ENCODE measurements at places on chromosomes 6 and 20. TPM values are rescaled to one million over a fixed set of nuclear protein-coding genes. Genes with fewer than 3 reads are reported as not detected.
A peak's percentile ranks its signal among the peaks of the same experiment; 100 is the strongest.

- H3K36me3 ChIP-seq, result no peaks in the 10 kb centered on the region
- H3K4me1 ChIP-seq, result no peaks in the 10 kb centered on the region
- no peak overlapping the region for H3K27ac ChIP-seq
- DNase-seq, result no peak
- no peak overlapping the region for H3K4me3 ChIP-seq
Measured at GRCh38 chr6:81735756-81736380, 16.6 kb downstream of the TENT5A start.

- H3K4me1 ChIP-seq, result no peaks in the 10 kb centered on the region
- H3K4me3 ChIP-seq, result no peak overlapping the region
- no peak for DNase-seq
- no peak overlapping the region for H3K27ac ChIP-seq
Measured at GRCh38 chr6:11025130-11025529, 19.0 kb downstream of the ELOVL2 start.

DNA sequence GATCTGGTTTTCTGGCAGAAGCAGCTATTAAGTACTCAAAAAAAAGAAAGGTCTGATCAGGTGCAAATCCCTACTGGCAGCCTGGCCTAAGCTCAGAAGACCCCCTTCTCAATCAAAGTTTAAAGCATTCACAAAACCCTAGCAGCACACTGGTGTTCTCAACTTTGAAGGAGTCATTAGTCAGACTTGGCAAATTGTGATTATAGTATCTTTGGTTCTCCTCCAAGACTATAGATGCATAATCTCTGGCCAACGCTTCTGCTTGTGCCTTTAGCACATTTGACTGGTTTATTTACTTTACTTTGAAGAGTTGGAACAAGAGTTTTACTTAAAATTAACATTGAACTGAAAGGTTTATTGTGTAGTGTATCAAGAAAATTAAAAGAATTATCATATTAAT is 248.9 kb downstream of the PTPRK start:
- no peaks in the 10 kb centered on the region for H3K4me1 ChIP-seq
- H3K36me3 ChIP-seq, result no peaks in the 10 kb centered on the region
- no peaks in the 10 kb centered on the region for H3K27me3 ChIP-seq
- no peak overlapping the region for H3K4me3 ChIP-seq

- H3K4me3 ChIP-seq, result no peak overlapping the region
- no peaks in the 10 kb centered on the region for H3K27me3 ChIP-seq
- DNase-seq, result no peak
- no peaks in the 10 kb centered on the region for H3K36me3 ChIP-seq
- no peak overlapping the region for H3K27ac ChIP-seq
Measured at GRCh38 chr20:44407402-44408184, 52.1 kb downstream of the HNF4A start.

GRCh38 chr20:64160526-64161355 is 3.5 kb upstream of the MYT1 start:
- no peak overlapping the region for H3K4me3 ChIP-seq
- peaks cover 16% of the 10 kb centered on the region for H3K27me3 ChIP-seq
- DNase-seq, result no peak
- no peaks in the 10 kb centered on the region for H3K4me1 ChIP-seq

GRCh38 chr20:23251779-23252178 is 98.8 kb upstream of the NXT1 start:
- H3K27ac ChIP-seq, result no peak overlapping the region
- H3K4me3 ChIP-seq, result no peak overlapping the region
- no peaks in the 10 kb centered on the region for H3K27me3 ChIP-seq
- DNase-seq, result no peak
- no peaks in the 10 kb centered on the region for H3K36me3 ChIP-seq
- H3K4me1 ChIP-seq, result no peaks in the 10 kb centered on the region

- no peaks in the 10 kb centered on the region for H3K36me3 ChIP-seq
- no peak overlapping the region for H3K4me3 ChIP-seq
- H3K4me1 ChIP-seq, result no peaks in the 10 kb centered on the region
Measured at GRCh38 chr6:40923326-40923725, 115.7 kb downstream of the UNC5CL start.

- H3K27ac ChIP-seq, result no peak overlapping the region
- no peak overlapping the region for H3K4me3 ChIP-seq
- H3K4me1 ChIP-seq, result peaks cover 3% of the 10 kb centered on the region
- no peaks in the 10 kb centered on the region for H3K36me3 ChIP-seq
Measured at GRCh38 chr6:53483423-53484353, 61.2 kb downstream of the GCLC start.

DNA sequence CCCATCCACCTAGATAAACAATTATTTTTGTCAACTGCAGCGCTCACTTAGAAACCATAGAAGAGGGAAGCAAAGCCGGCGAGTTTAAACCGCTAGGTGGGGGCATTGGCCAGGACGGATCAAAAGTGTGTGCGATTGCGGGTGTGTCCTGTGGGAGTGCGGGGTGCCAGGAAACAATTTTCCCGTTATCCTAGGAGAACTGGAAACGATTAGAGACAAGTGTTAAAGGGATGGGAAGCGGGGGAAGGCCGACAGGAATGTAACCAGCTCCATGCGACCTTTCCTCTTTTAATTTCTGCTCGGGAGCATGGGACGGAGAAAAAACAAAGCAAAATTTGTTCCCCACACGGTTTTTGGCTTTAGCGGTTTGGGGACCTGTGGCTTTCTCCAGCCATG is 2.8 kb upstream of the HTR1B start:
- H3K36me3 ChIP-seq, result no peaks in the 10 kb centered on the region
- no peak overlapping the region for H3K27ac ChIP-seq
- DNase-seq, result peak; percentile 14
- H3K4me1 ChIP-seq, result peaks cover 38% of the 10 kb centered on the region
- peaks cover 46% of the 10 kb centered on the region for H3K27me3 ChIP-seq

- H3K27me3 ChIP-seq, result peaks cover 3% of the 10 kb centered on the region
- H3K4me1 ChIP-seq, result no peaks in the 10 kb centered on the region
- H3K27ac ChIP-seq, result no peak overlapping the region
- H3K36me3 ChIP-seq, result no peaks in the 10 kb centered on the region
- H3K4me3 ChIP-seq, result no peak overlapping the region
Measured at GRCh38 chr6:112216662-112217551, 37.5 kb downstream of the LAMA4 start.

RAB5IF gene
- total RNA-seq, result 265 TPM

E2F1 gene
- total RNA-seq, result 4.6 TPM

TRIM31 gene
- total RNA-seq, result not detected

SNAP91 gene
- not detected for total RNA-seq

DNA sequence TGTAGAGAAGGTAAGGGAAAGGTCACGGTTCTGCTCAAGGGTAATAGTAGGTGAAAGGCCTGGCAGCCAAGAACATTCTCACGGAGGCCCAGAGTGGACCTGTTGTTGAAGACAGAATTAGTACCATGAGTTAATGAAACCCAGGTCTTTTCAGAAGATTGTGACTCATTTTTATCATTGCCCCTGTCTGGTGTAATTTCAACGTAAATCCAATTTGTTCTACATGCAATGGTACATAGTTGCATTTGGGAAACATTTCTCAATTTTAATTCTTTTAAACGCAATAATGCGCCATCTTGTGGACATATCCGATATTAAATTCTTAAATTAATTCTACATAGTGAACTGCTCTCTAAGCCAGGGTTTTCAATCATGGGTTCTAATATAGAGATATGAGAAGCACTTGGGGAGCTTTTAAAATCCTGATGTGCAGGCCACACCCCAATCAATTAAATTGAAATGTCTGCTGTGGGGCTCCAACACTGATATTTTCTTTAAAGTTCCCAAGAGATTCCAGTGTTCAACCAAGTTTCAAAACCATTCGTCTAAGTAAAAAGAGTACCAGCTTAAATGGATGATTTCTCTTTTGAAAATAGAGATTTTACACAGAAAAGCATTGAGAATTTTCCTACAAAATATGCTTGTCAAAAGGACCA is 257.4 kb downstream of the PLCB1 start:
- peak; percentile 69 for DNase-seq
- H3K27ac ChIP-seq, result no peak overlapping the region

DNA sequence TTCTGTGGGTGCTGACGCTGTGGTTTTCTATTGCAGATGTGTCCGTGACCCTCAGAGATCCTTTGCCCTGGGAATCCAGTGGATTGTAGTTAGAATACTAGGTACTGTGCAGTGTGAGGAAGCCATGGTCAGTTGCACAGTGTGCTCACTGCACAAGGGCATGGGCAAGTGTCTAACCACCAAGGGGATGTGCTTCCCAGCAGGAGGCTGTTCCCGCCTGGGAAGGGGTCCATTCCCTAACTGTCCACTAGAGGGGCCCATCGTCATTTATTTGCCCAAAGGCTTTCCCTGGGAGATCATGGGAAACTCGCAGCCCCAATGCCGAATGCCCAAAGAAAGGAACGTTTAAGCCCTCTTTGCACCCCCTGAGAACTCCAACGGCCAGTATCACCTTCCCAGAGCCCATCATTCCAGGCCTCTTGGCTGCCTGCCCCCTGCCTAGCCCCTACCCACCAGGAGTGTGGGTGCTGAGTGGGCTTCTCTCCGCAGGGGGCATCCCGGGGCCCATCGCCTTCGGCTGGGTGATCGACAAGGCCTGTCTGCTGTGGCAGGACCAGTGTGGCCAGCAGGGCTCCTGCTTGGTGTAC is 26.2 kb downstream of the SLCO4A1 start:
- H3K36me3 ChIP-seq, result no peaks in the 10 kb centered on the region
- no peaks in the 10 kb centered on the region for H3K4me1 ChIP-seq
- H3K27ac ChIP-seq, result no peak overlapping the region

DNA sequence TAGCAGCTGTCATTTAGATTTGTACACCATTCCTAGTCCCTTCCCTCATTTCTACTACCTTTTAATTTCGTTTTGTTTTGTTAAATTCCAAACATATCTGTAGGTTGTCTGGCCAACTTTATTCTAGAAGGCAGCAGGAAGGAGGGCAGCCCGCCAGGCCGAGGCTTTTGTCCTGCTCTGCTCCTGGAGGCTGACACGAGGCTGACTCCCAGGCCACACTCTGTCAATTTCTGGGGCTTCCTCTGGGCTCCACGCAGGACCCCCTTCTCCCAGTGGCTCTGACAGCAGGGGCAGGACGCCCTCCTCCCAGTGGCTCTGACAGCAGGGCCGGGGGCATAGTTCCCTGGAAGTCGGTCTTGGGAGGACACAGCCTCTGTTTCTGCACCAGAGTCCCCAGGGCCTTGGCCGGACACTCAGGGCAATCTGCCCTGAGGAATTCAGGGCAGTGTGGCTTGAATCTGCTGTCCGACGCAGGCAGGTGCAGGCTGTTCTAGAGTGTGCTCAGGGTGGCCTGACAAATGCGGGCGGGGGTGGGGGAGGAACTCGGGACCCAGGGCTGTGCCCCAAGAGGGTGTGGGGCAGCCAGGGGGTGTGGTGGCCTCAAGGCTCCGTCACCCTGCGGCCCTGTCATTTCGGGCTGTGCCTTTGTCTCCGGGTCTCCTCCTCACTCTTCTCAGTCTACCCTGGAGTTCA is 11.8 kb downstream of the SMOC2 start:
- H3K27me3 ChIP-seq, result no peaks in the 10 kb centered on the region
- H3K4me3 ChIP-seq, result no peak overlapping the region
- H3K36me3 ChIP-seq, result no peaks in the 10 kb centered on the region
- H3K4me1 ChIP-seq, result no peaks in the 10 kb centered on the region

DNA sequence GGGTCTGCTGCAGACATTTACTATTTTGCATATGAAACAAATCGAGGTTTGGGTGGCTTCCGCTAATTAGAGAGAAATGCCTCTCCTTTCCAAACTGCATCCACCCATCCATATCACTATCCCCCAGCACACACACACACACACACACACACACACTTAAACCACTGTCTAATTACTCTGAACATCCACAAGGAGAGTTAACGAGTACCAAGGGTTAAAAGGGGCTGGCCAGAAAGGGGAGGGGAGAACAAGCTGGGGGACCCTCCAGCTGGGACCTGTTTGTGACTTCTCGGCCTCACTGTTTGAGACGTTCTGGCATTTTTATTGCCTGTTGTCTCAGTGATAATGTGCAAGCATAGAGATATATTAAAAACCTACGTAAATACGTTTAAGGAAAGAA is 261.2 kb downstream of the FOXC1 start:
- DNase-seq, result no peak
- no peaks in the 10 kb centered on the region for H3K27me3 ChIP-seq
- H3K36me3 ChIP-seq, result no peaks in the 10 kb centered on the region

GRIK2 gene
- total RNA-seq, result not detected

- H3K4me3 ChIP-seq, result no peak overlapping the region
- H3K27ac ChIP-seq, result no peak overlapping the region
- no peaks in the 10 kb centered on the region for H3K36me3 ChIP-seq
- no peaks in the 10 kb centered on the region for H3K27me3 ChIP-seq
Measured at GRCh38 chr20:64205611-64206026, 41.4 kb downstream of the MYT1 start.

- H3K36me3 ChIP-seq, result no peaks in the 10 kb centered on the region
- H3K27ac ChIP-seq, result no peak overlapping the region
- no peak for DNase-seq
- peaks cover 1% of the 10 kb centered on the region for H3K4me1 ChIP-seq
- peaks cover under 1% of the 10 kb centered on the region for H3K27me3 ChIP-seq
Measured at GRCh38 chr20:35607003-35607735, 8.5 kb upstream of the SPAG4 start.

- H3K36me3 ChIP-seq, result no peaks in the 10 kb centered on the region
- DNase-seq, result no peak
- peaks cover 59% of the 10 kb centered on the region for H3K4me1 ChIP-seq
- H3K27ac ChIP-seq, result peak overlapping the region; percentile 55
Measured at GRCh38 chr6:15253203-15254022, 7.5 kb downstream of the JARID2 start.

DNA sequence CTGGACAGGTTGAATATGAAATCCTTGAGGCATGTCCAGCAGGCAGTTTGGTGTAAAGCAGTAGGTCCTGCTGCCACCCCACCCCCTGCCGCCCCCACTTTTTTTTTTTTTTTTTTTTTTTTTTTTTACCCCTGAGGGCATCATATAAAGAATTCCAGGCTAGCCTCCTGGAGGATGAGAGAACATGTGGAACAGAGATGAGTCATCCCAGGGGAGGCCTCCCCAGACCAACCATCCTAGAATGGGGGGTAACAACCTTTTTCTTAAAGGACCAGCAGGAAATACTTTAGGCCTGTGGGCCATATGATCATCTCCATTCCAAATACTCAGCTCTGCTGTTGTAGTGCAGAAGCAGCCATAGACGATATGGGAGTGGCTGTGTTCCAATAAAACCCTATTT is 170.9 kb downstream of the GJA10 start:
- H3K4me3 ChIP-seq, result no peak overlapping the region
- DNase-seq, result no peak
- H3K4me1 ChIP-seq, result peaks cover 4% of the 10 kb centered on the region
- H3K27me3 ChIP-seq, result no peaks in the 10 kb centered on the region

DNA sequence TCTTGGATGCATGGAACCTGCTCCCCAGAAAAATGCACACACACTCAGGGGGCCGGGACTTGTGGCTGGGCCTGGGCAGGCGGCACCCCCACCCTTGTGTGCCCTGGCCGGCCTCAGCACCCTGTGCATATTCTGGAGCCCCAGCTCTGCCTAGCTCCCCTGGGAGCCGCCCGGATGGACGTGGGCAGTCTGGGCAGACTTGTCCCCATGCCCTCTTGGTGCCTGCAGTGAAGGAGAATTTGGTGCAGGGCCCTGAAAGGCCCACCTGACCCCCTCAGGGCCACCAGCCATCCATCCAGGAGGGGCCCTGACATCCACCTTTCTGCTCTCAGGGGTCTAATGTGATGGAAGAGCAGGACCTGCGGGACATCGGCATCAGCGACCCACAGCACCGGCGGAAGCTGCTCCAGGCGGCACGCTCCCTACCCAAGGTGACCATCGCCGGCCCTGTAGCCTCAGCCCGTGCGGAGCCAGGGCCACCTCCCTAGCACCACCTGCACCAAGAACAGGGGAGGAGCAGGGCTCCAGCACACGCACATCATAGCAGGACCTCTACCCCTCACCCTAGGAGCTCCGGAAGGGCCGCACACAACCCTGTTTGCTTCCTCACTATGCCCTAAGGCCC is 62.8 kb downstream of the TCP11 start:
- H3K36me3 ChIP-seq, result peaks cover 35% of the 10 kb centered on the region
- DNase-seq, result no peak
- no peaks in the 10 kb centered on the region for H3K4me1 ChIP-seq
- no peak overlapping the region for H3K4me3 ChIP-seq
- H3K27ac ChIP-seq, result no peak overlapping the region
- no peaks in the 10 kb centered on the region for H3K27me3 ChIP-seq

HSPA12B gene
- not detected for total RNA-seq

Measured in natural killer cell (primary cell).